ENCODE measurements at places on chromosomes 1 and 21. TPM values are rescaled to one million over a fixed set of nuclear protein-coding genes. Genes with fewer than 3 reads are reported as not detected.

- no peak for DNase-seq
- no peak overlapping the region for H3K4me3 ChIP-seq
- no peak overlapping the region for H3K27ac ChIP-seq
- no peaks in the 10 kb centered on the region for H3K4me1 ChIP-seq
- H3K27me3 ChIP-seq = no peaks in the 10 kb centered on the region
- no peaks in the 10 kb centered on the region for H3K36me3 ChIP-seq
Measured at GRCh38 chr1:154290921-154291320, 18.5 kb downstream of the HAX1 start.

- H3K36me3 ChIP-seq = no peaks in the 10 kb centered on the region
- no peak overlapping the region for H3K4me3 ChIP-seq
- no peak for DNase-seq
- no peak overlapping the region for H3K27ac ChIP-seq
- no peaks in the 10 kb centered on the region for H3K27me3 ChIP-seq
Measured at GRCh38 chr1:234507626-234508387, 28.8 kb upstream of the TARBP1 start.

- H3K27me3 ChIP-seq = no peaks in the 10 kb centered on the region
- no peaks in the 10 kb centered on the region for H3K36me3 ChIP-seq
- DNase-seq = no peak
- no peaks in the 10 kb centered on the region for H3K4me1 ChIP-seq
Measured at GRCh38 chr1:235952950-235953615, 86.4 kb upstream of the LYST start.

TEKT2 gene
- total RNA-seq = not detected

DNA sequence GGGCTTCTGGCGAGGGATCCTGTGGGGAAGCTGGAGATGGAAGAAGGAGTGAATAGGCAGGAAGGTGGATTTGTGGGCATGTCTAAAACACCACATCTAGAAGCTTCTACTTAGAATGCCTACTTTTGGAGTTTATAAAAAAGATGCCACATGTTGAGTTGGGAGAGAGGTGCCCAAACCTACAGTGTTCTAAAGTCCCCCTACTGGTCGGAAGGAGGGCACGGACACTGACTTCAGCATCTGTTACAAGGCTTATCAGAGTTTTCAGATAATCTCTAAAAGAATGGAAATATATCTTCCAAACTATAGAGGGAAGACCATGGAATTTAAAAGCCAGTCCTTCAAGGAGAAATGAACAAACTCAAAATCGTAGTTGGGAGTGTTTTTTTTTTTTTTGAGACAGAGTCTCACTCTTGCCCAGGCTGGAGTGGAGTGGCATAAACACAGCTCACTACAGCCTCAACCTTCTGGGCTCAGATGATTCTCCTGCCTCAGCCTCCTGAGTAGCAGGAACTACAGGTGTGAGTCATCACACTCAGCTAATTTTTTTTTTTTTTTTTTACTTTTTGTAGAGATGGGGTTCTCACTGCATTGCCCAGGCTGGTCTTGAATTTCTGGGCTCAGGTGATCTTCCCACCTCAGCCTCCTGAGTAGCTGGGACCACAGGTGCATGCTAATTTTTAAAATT lies 14.8 kb downstream of the IBA57 start:
- no peak overlapping the region for H3K4me3 ChIP-seq
- DNase-seq = no peak
- H3K36me3 ChIP-seq = no peaks in the 10 kb centered on the region
- no peak overlapping the region for H3K27ac ChIP-seq

- H3K27me3 ChIP-seq = no peaks in the 10 kb centered on the region
- H3K4me1 ChIP-seq = no peaks in the 10 kb centered on the region
- no peak for DNase-seq
- H3K4me3 ChIP-seq = no peak overlapping the region
- no peak overlapping the region for H3K27ac ChIP-seq
Measured at GRCh38 chr1:37825506-37825905, 17.5 kb upstream of the YRDC start.
